Osteocyte (in vitro differentiated cells): ENCODE measurements at places on chromosomes 1 and 21. TPM values are rescaled to one million over a fixed set of nuclear protein-coding genes. Genes with fewer than 3 reads are reported as not detected.

- peak; percentile 69 for DNase-seq
These were observed 59.0 kb downstream of the NFASC start for GRCh38 chr1:204929487-204930154.

The MPZ gene
- 0.44 and 0.81 TPM in 2 replicates for total RNA-seq

GRCh38 chr1:51058858-51059257, 43.2 kb upstream of the C1orf185 start:
- DNase-seq: no peak

GRCh38 chr1:23325393-23325792, 18.7 kb downstream of the HNRNPR start:
- DNase-seq: no peak

- no peak for DNase-seq
These were observed 990 bp upstream of the NBL1 start for GRCh38 chr1:19643121-19643520.

DNA sequence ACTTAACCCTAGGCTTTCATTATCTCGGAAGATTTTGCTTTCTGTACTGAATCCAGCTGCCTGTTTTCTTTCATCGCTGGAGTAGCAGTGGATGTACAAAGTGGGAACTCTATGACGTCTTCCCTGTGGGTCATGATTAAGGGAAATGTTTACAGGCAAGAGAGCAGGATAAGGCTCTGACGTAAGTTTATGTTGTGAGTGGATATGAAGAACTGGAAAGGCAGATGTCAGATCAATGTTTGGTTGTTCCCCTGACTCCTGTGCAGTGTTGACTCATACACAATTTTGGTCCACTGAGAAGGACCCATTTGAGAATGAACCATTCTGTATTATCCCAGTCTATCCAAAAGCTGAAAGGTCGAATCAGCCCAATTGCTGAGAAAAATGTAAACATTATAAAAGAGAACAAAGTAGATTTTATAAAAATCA, 292.4 kb downstream of the GRIK1 start:
- DNase-seq: no peak

DNA sequence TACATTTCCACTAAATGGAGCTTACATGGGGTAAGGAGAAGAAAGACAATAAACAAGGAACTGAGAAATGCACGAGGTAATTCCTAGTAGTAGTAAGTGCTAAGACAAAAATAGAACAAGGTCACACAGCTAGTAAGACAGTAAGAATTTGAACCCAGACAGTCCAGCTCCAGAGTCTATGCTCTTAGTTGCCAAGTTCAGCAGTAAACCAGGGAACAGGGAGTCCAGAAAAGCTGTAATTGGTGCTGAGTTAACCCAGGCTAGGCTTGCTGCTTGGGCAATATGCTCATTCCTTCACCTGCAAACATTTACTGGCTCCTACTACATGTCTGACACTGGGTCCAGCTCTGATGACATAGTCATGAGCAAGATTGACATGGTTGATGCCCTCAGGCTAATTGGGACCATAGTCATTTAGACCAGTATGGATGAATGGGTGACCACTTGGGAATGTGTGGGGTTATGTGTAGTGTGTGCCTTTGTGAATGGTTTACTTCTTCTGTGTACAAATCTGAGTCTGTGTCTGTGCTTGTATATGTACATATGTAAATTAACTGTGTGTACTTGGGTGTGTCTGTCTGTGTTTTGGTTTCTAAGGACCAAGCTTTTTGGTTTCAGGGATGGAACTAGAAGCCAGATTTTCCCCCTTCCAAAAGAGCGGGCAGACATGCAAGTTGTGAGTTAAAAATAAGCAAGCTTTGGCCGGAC, 2.0 kb downstream of the GPX7 start:
- DNase-seq: no peak

GRCh38 chr1:14375226-14375625, 223.3 kb upstream of the KAZN start:
- DNase-seq: no peak

DNA sequence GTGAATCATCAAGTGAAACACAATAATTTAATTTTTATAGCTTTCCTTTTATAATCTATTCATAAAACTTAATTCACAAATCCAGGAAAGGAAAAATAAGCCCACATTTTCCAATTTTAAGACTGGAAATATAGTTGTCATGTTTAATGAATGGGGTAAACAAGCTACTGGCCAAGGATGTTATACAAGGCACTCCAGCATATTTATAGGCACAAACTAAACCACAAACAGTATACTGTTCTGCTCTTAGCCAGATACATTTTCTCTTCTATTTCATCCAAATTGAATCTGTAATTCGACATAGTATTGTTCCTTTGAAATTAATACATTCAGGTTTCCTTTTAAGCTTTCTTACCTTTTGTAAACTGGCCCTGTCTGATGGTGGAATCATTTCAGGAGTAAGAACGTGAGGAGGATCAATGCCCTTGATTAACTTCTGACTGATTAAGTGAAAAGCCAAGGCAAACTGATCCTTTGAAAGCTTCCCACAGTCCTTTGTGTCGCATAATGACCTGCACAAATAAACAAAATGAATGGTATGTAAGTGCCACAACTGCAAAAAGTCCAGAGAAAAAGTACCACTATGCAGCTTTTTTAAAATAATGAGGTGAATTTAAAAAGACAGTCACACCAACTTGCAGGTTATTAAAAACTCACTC, 74.4 kb downstream of the EPS15 start:
- no peak for DNase-seq

GRCh38 chr1:157095091-157095490, 4.5 kb downstream of the ETV3L start:
- no peak for DNase-seq

The KIF14 gene
- total RNA-seq: 2.6 and 2.8 TPM in 2 replicates

The C1orf198 gene
- 274 and 281 TPM in 2 replicates for total RNA-seq

DNA sequence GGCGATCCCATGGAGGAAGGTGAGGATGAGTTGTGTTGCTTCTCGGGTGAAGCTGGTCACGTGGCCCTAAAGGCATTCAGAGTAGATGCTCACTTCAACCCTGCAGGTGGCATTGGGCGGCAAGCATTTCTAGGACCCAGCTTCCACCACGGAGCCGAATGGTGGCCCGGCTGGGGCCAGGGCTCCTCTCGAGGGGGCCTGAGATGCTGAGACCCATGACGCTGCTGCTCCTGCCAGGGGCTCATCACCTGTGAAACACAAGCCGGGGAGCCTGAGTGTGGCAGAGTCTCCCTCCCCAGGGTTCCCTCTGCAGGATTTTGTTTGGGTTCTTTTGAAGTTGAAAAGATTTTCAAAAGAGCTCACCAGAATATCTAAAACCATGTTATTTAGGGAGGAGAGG, 41.2 kb downstream of the ABCG1 start:
- DNase-seq: no peak

The F13B gene
- total RNA-seq: not detected in 2 replicates

The DCDC2B gene
- not detected in 2 replicates for total RNA-seq

- no peak for DNase-seq
These were observed 102.4 kb downstream of the FAM78B start for GRCh38 chr1:166064313-166064926.

DNA sequence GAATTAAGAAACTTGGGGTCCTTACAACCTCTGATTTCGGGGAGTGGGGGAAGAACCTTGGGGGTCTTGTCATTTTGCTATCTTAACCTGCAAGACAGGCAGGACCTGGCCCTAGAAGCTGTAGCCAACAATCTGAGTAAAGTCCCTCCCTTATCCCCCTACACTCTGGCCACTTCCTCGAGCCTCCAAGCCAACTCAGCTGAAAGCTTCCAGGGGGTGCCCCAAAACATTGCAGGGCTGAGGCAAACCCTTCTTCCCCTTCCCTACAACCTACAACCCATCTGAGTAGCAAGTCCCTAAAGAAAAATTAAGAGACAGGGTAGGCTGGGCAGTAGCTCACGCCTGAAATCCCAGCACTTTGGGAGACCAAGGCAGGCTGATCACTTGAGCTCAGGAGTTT, 5.0 kb downstream of the CERS2 start:
- no peak for DNase-seq

GRCh38 chr1:173302366-173302765, 95.2 kb upstream of the TNFSF4 start:
- no peak for DNase-seq

DNA sequence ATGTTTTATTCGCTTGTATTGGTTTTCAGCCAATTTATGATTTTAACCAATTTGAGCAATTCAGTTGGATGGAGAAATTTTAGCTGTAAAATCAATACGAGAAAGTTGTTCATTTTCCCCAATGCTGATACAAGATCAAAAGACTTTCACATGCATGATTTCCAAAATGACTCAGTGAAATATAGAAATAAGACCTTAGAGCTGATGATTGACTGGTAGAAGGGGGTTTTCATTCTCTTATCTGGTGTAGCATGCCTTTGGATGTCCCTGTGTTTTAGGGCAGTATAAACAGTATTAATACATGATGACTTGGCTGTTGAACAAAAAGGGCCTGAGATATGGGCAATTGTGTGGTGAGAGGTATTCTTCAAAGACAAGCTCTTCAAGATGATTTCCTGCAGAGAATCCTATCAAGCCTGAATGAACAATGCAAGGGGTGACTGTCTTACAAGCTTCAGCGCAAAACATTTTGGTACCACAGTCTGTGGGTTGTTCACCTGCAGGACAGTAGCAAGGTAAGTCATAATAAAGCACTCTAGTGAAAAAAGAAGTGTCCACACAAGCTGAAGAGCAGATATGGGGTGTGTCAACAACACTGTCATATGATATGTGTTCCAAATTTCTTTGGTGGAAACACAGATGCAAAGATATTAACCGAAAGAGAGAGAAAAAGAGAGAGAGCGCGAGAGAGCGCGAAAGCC, 156.2 kb downstream of the TNFSF18 start:
- no peak for DNase-seq

GRCh38 chr1:151993084-151993733, 450 bp downstream of the S100A10 start:
- no peak for DNase-seq

DNA sequence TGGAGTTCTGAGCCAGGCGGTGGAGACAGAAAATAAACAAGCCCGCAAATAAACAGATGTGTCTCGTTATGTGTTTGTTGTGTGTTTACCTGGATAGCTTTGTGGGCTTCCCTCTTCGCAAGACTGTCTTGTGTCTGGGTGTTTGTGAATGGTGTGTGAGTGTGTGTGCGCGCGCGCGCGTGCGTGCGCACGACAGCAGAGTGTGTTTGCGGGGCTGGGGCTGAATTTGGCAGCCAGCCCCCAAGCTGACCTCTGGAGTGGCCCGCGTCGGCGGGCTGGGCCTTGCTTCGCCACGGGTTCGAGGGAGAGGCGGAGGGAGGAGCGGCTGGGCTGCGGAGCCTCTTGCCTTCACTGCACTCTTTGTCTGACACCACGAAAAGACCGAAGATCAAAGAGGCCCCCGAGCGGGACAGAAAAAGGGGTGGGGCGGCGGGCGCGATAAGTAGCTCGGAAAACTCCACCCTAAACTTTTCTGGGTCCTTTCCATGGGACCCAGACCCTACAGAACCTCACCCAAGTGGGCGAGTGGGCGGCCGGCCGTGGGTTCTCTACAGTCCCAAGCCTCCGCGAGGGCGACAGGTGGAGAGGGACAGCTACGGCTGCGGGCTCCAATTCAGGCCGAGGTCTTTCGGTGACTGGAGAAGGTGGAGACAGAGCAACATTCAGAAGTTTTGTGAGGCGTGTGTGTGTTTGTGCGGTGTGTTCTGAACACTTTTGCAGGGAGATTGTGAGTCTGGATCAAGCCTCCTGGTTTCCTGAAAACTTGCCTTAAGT, 14.5 kb downstream of the PAX7 start:
- DNase-seq: no peak

DNA sequence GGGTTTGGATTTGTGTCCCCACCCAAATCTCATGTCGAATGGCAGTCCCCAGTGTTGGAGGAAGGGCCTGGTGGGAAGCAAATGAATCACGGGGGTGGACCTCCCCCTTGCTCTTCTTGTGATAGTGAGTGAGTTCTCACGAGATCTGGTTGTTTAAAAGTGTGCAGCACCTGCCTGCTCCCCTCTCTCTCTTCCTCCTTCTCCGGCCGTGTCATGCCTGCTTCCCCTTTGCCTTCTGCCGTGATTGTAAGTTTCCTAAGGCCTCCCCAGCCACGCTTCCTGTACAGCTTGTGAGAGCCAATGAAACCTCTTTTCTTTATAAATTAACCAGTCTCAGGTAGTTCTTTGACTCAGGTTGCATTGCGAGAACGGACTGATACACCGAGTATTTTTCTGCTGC, 15.9 kb downstream of the CLDN14 start:
- no peak for DNase-seq

The TNFSF18 gene
- total RNA-seq: not detected in 2 replicates

GRCh38 chr1:174414203-174414602, 33.6 kb upstream of the GPR52 start:
- DNase-seq: no peak

- no peak for DNase-seq
These were observed 5.9 kb downstream of the TP73 start for GRCh38 chr1:3658231-3658615.

- no peak for DNase-seq
These were observed 8.7 kb downstream of the PRSS38 start for GRCh38 chr1:227824204-227824603.

- no peak for DNase-seq
These were observed 208 bp upstream of the BARHL2 start for GRCh38 chr1:90717356-90717664.

- DNase-seq: no peak
These were observed 509.8 kb downstream of the PTPRU start for GRCh38 chr1:29746076-29746665.

The ANKRD65 gene
- 0.21 and 0.24 TPM in 2 replicates for total RNA-seq

The VSIG8 gene
- not detected in 2 replicates for total RNA-seq

DNA sequence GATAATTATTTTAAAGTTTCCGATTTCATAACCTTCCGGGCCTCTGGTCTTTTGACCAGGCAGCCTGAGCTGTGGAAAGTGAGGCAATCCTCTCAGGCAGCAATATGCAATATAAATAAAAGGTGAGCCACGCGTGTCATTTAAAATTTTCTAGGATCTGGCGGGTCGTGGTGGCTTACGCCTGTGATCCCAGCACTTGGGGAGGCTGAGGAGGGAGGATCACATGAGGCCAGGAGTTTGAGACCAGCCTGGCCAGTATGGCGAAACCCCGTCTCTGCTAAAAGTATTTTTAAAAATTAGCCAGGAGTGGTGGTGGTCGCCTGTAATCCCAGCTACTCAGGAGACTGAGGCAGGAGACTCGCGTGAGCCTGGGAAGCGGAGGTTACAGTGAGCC, 546 bp upstream of the ZNF695 start:
- no peak for DNase-seq
